ENCODE measurements at places on chromosomes 7 and 10.

DNA sequence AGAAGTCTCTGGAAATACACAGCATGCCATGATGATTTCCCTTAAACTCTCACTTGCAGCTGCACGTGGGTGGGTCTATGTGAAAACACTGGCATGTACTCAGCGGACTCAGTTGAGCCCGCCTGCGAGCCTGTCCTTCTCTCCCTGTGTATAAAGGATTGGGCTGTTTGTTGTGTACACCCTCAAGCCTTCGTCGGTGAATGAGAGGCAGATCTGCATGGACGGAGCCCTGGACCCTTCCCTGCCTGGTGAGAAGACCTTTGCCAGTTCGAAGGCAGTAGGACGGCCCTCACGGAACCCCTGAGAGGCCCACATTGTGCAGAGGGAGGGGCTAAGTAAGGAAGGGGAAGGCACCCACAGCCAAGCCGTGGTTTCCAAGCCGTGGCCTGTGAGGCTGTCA lies 121.2 kb downstream of the WDFY4 start:
- no peak for DNase-seq

DNA sequence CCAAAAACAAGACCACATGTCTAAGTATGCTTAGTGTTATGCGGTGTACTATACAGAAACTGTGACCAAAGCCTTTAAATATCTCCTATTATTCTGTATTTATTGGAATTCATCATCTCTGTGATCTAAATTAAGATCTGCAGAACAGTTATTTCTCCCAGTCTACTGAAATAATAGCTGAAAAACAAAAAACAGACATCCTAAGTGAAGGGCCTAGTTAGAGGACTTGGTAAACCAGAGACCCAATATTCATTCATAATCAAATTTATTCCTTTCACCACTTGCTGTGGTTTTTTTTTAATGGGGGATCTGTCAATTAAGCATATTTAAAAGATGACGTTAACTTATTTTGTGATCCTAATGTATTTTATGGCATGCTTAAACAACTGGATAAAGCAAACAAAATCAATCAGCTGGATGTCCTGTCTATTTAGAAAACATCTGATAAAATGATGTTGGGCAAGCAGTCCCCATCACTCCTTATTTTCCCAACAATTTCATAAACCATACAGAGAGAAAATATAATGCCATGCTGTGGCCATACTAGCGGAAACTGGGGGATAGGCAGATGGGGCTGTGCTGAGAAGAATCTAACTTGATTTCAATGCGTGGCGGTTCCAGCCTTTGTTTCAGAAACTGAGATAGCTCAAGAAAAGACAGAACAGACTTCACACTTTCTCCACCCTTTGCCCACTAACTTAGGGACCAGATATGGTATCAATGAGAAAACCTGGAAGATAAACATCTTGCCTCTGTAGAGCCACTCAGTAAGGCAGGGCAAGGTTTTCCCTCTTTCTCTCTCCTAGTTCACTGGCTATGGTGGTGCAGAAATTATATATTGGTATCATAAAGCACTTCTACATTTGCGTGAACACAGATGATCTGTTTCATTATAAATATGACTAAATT lies 32.9 kb downstream of the ICA1 start:
- DNase-seq = no peak

DNA sequence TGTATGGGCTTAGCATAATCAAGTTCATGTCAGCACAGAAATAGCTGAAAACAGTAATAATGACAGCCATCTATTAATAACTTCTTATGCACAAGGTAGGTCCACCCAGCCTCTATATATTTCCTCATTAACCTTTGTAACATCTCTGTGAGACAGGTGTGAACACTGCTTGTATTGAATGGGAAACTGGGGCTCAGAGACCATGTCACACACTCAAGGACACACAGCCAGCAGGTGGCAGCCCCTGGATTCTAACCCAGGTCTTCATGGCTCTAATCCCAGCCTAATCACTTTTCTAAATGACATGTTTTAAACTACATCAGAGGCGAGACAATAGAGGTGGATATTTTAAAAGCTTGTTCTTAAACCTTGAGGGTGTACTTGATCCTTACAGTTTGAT lies 591.4 kb downstream of the PARD3 start:
- no peak for DNase-seq

- no peak for DNase-seq
These were observed 139.3 kb upstream of the WDR11 start for GRCh38 chr10:120711860-120712259.

GRCh38 chr7:96887426-96887825 lies 117.9 kb upstream of the DLX6 start:
- DNase-seq = peak; percentile 37

DNA sequence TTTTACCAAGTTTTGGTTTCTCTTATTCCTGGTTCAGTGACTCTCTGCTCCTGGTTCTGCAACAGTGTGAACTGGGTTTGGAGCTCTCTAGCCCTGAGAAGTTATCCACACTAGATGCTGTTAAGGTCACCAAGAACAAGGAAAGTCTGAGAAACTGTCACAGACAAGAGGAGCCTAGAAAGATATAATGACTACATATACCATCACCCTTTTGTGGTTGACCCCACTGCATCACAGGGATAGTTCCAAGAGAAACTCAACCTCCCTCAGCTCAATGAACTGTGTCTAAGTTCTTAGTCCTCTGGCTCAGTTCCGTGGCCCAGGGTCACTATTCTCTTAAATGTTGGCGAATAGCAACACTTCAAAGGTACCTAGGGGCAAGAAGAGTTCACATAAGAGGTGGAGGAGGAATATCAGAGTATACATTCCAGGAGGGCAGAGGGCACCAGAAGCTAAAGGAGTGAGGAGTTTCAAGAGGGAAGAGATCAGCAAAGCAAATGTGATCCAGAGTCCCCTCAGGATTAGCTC lies 171.5 kb downstream of the BUB3 start:
- DNase-seq = no peak

- no peak for DNase-seq
These were observed 165.0 kb downstream of the RGS10 start for GRCh38 chr10:119377451-119377957.

- DNase-seq = peak; percentile 34
These were observed 43.7 kb downstream of the OSBPL3 start for GRCh38 chr7:24936121-24936824.

GRCh38 chr7:100896732-100897608 lies 1.3 kb upstream of the ACHE start:
- no peak for DNase-seq

- peak; percentile 31 for DNase-seq
These were observed 20.2 kb upstream of the BAIAP2L1 start for GRCh38 chr7:98420966-98421612.

DNA sequence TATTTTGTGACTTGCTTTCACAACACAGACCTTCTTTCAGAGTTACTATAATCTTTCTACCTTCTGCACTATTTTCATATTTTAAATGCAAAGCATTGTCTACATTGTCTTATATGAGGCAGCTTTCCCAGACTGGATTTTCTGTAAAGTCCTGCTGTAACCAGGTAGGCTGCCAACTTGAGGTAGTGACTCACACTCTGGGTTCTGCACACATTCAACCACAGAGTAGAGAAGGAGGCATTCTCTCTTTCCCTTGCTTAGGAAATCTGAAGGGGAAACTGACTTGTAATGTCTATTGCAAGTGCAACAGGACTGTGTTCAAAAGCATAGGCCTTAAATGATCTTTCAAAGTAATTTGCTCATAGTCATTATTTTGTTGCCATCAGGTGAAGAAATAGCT lies 461.4 kb downstream of the GRM8 start:
- peak; percentile 5 for DNase-seq

GRCh38 chr10:33612551-33612950 lies 278.1 kb upstream of the NRP1 start:
- DNase-seq = peak; percentile 67

DNA sequence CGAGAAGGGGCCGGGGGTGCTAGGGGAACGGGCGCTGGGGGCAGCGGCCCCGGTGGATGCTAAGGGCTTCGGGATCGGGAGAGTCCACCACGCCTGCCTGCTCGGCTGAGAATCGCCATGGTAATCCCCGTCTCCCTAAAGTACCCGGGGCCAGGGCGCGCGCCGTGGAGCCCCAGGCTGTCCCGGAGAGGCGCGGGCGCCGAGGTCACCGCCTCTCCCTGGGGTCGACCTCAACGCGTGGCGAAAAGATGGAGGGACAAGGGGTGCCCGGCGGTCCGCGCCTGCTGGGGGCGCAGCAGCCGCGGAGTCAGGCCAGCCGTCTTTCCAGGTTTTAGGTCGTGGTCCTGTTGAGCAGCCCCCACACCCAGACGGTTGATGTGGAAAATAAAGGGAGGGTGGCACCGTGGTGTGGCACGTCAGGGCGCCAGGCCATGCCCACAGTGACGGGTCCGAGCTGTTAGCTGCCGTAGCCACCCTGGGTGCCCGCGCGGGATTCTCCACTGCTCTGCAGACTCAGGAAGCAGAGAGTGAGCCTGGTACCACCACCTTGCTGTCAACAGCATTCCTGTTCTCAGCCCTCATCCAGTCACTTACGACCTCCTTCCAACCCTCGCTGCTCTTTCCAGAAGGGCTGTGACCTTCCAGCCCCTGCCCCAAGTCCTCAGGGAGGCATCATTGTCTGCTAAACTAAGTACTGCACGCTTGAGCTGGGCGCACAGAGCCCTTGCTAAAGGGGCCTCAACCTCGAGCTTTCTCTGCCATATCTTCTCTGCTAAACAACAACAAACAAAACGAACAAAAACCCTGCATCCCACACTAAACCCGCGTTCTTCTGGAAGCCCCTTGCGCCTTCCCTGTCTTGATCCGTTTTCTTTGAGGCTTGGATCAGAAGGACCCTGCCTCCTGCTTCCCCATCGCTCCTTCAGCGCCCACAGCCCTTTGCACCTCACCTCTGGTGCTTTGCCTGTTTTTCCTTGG lies 666 bp downstream of the SMKR1 start:
- no peak for DNase-seq

DNA sequence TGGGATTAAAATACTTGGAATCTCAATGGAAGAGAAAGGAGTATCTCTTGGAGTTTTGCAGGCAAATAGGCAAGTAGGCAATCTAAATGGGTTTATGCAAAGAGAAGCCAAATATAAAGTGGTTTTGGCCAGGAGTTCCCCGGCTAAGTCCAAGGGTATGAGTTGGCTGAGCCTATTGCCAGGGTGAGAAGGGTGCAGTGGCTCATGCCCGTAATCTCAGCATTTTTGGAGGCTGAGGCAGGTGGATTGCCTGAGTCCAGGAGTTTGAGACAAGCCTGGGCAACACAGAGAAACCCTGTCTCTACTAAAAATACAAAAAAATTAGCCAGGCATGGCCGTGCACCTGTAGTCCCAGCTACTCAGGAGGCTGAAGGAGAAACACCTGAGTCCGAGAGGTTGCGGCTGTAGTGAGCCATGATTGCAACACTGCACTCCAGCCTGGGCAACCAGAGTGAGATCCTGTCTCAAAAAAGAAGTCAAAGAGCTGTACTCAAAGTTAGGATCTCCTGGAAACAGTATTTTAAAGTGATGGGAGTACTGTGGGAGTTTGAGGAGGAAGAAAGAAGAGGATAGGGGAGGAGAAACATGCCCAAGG lies 130.4 kb upstream of the RAB18 start:
- no peak for DNase-seq

DNA sequence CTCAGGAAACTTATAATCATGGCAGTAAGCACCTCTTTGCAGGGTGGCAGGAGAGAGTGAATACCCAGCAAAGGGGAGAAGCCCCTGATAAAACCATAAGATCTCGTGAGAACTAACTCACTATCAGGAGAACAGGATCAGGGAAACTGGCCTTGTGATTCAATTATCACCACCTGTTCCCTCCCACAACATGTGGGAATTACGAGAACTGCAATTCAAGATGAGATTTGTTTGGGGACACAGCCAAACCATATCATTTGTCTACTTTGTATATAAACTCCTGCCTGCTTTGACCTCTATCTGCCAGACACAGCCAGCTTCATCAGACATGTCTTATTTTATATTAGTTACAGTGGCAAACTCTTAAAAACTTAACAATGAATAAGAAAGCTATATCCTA lies 50.4 kb downstream of the ARMC3 start:
- DNase-seq = peak; percentile 63

- no peak for DNase-seq
These were observed 90.4 kb upstream of the MYO3A start for GRCh38 chr10:25843551-25844170.

DNA sequence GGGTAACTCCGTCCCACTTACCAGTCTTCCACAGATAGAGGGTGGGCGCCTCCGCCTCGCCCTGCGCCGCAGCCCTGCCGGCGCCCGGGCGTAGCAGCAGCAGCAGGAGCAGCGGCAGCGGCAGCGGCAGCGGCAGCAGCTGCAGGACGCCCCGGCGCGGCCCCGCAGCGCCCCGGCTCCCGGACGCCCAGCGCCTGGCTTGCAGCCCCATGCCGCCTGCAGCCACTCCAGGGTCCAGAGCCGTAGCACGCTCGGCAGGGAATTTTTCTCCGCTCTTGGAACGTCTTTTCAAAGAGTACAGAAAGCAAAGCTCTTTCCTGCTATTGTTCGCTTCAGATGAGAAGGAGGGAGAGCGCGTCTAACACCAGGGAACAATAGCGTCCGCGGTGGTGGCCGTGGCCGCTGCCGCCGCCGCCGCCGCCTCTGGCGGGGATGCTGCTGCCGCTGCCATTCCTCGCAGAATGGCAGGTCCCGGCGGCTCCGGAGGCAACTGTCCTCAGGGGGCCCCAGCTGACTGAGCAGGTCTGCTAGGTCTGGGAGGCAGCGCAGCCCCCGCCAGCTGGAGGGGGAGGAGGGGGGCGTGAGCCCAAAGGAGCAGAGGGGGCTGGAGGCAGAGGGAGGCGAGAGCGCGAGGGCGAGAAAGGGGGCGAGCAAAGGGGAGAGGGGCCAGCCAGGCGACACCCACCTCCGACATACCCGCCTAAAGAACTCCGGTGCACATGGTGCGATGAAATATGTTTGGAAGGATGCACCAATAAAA lies at the start of gene THSD7A:
TSS of gene THSD7A (minus strand) at position 463 of the 760 bp plus-strand sequence. CDS start at position 211, 252 bp downstream.
- peak; percentile 33 for DNase-seq

DNA sequence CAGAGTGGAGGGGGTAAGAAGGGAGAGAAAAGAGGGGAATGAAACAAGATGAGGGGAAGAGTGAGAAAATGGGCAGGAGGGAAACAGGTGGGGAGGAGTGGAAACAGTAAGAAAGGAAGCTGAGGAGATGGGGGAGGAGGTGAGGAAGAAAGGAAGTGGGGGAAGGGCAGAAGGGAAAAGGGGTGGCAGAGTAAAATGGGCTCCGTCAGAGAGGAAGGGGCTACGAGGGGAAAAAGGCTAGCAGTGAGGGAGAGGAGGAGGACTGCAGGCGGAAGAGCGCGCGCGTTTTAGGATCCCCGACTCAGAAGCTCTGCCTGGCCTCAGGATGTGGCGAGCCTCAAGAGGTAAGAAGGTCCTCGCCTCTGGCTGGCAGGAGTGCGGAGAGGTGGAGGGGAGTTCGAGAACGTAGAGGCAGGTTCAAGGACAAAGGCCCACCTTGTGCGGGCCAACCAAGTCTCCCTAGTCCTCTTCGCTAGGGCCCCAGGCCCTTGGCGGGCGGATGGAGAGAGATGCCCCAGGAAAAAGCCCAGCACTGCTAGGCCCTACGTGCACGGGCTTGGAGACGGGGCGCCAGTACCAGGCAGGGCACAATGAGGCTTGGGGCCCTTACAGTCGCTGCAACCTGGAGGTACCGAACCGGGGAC lies 5.8 kb upstream of the NKX2-3 start:
- DNase-seq = no peak

- DNase-seq = no peak
These were observed 74.6 kb upstream of the NKX6-2 start for GRCh38 chr10:132860532-132860931.
